Colonic mucosa (tissue), 4 donors: ENCODE measurements at places on chromosomes 3 and 15.

GRCh38 chr15:85744579-85744978 lies 50.1 kb downstream of the KLHL25 start:
- no peak for DNase-seq

GRCh38 chr3:39812537-39812936 lies 3.1 kb downstream of the MYRIP start:
- peak; percentile 40 for DNase-seq

- no peak for DNase-seq
Measured at GRCh38 chr15:59240036-59240435, 33.4 kb downstream of the LDHAL6B start.

GRCh38 chr3:149152420-149152819 lies 23.0 kb downstream of the HPS3 start:
- DNase-seq, result no peak

DNA sequence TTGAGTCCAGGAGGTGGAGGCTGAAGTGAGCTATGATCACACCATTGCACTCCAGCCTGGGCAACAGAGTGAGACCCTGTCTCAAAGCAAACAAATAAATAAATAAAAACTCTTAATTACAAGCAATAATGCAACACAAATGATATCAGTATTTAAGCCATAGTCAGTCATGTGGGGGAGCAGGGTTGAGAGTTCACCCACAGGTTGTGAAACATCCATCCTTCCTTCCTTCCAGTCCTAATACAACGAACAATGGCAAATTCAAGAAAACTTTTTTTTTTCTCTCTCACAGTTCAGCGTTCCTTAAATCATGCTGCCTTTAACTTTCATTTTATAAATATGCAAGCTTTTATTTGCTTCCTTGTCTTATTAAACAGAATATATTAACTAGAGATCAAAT lies 24.1 kb downstream of the ZNF592 start:
- DNase-seq, result no peak

GRCh38 chr3:192339214-192339613 lies 388.1 kb downstream of the FGF12 start:
- no peak for DNase-seq

DNA sequence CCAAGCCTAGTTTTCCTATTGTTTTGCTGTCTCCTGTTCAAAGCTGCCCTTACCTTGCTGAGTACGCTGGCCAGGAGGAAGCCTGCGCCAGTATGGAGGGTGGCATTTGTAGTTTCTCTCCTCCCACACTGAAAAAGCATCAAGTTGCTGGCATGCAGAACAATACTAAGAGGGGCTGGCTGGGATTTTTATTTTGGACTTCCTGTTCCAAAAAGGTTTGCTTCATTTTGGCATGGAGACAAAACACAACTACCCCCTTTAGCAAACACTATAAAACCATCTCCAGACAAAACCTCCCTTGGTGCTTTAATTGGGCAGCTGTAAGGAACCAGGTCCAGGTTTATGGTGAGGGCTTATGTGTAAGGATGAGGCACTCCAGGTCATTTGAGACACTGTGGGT lies 457.6 kb downstream of the PDCD6IP start:
- no peak for DNase-seq

DNA sequence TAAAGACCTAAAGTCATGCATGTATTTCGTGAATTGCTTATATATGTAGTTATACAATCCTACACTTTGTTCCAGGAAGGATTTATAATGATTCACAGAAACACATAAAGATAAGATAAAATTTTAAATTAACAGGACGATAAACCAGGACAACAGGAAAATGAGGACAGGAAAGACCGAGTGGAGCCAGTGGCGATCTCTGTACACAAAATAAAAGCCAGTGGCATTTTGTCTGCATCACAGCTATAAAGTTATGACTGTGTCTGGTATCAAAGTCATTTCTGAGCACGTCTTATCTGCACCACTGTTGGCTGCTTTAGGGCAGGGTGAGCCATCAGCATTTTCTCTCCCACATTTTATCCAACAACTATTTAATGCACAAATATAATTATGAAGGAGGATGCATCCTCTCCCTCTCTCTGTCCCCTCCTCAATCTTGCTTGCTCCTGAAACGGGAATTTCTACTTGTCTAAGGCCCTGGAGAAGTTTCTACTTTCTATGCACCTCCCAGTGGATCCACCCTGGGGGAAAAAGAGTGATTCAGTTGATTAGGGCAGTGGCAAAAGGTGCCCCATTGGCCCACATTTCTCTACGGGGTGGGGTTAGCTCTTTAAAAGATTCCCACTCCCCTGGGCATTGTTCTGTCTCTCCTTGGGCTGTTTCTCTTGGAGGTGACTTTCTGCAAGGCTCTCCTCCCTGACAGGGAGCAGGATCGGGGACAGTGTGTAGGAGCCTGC lies 159.4 kb upstream of the UBE2E1 start:
- no peak for DNase-seq

GRCh38 chr3:189389346-189389745 lies 217.6 kb downstream of the TPRG1 start:
- DNase-seq, result no peak

DNA sequence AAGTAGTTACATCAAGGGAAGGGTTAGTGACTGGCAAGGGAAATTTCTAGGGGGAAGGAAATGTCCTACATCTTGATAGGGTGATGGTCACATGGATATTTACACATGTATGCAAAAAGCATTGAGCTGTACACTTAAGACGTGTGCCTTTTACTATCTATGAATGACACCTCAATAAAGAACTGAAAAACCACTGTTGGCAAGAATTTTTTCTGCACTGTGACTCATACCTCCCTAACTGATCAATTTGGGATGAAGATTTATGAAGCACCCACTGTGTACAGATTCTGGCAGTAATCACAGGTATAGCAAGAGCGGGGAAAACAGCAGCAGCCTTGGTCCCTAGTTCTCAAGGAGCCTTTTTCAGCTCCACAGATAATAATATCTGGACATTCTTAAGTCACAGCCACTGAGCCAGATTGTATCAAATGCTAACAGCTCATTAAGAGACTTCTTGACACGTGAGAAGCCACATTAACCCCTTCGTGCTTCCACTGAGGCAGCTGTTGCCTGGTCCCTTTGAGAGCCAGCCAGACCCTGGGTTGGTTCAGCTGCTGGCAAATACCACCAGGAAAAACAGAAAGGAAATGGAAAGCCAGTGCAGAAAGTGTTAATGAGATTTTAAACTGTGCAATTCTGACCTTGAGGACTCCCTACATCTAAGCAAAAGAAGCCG lies 32.0 kb upstream of the GALNT15 start:
- DNase-seq, result no peak

DNA sequence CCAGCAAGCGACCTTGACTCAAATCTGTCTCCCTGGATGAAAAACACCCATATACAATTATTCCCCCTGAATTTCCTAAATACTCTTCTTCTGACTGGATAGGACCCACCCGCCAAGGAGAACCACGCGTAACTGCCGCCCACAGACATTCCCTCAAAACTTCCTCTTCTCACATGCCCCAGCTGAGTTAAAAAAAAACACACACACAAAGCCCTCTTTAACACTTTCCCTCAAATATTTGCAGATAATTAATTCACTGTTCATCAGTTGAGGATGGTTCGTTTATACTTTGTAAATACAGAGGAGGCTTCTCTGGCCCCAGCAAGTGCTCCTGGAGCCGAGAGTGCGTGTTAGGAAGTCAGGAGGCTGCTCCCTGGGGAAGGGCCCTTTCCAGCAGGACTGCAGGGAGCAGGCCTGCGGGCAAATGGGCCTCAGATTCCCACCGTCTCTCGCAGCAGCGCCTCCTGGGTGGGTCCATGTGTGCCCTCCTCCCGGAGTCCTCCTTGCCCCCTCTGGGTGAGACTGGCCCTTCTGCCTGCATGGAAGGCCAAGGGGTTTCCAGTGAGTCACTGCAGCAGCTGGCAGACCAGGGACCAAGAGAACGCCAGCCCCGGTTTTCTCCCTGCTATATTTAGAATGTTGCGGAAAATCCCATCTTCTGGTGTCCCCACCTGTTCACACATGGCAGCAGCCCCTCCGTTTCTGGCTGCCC lies 46.8 kb downstream of the MGLL start:
- DNase-seq, result no peak

- DNase-seq, result no peak
Measured at GRCh38 chr3:66747696-66748095, 246.9 kb upstream of the LRIG1 start.

GRCh38 chr15:65337436-65338070 lies 33.1 kb downstream of the RNU5B-1 start:
- no peak for DNase-seq

DNA sequence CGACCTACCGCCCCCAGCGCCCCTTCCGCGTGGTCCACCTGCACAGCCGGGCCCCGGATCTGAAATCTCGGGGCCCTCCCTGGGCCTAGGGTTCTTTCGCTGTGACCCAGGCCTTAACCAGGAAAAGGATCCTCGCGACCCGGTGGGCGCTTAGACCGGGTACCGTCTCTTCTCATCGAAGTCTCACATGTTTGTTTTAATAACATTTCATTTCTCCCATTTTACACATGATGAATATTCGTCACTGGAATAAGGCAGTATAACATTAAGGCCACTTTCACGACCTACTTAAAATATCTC lies 277 bp upstream of the DALRD3 start:
- DNase-seq, result no peak

DNA sequence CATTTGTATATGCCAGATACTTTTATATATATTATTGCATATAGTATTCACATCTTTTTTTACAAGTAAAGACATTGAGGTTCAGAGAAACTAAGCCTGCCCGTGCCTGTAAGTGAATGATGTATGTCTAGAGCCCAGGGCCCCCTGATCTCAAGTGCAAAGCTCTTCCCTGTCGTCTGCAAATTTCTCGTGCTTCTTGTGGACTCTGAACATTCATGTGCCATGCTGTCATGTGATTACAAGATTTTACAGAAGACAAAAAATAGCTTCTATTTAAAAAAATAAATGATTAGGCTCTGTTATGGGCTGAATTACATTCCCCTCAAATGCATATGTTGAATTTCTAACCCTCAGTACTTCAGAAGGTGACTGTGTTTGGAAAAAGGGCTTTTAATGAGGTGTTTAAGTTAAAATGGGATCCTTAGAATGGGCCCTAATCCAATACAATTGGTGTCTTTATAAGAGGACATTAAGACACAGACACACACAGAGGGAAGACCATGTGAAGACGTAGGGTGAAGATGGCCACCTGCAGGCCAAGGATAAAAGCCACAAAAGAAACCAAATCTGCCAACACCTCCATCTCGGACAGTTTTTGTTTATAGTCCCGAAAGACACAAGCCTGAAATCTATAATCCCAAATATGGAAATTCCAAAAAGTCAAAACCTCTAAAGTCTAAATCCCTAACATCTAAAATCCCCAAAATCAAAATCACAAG lies 3.9 kb upstream of the MASP1 start:
- DNase-seq, result no peak

- no peak for DNase-seq
Measured at GRCh38 chr3:32275506-32275905, 37.0 kb downstream of the CMTM8 start.
